Right cardiac atrium (tissue), 5 donors: ENCODE measurements at places on chromosomes 2 and 18. TPM values are rescaled to one million over a fixed set of nuclear protein-coding genes. Genes with fewer than 3 reads are reported as not detected.

The FOXD4L1 gene
- 0.18 TPM for total RNA-seq

The REG3G gene
- total RNA-seq: not detected

GRCh38 chr2:6923319-6923718 lies 6.1 kb downstream of the RNF144A start:
- DNase-seq: no peak

GRCh38 chr2:100242891-100243619 lies 79.2 kb downstream of the LONRF2 start:
- peak; percentile 70 for DNase-seq

DNA sequence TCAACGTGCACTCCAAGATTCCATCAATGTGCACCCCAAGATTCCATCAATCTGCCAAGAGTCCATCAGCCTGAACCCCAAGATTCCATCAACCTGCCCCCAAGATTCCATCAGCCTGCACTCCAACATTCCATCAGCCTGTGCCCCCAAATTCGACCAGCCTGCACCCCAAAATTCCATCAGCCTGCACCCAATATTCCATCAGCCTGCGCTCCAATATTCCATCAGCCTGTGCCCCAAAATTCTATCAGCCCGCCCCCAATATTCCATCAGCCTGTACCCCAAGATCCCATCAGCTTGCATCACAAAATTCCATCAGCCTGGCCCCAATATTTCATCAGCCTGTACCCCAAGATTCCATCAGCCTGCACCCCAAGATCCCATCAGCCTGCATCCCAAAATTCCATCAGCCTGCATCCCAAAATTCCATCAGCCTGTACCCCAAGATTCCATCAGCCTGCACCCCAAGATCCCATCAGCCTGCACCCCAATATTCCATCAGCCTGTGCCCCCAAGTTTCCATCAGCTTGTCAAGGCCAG lies 92.1 kb upstream of the PXDN start:
- no peak for DNase-seq

GRCh38 chr2:6970551-6970950 lies 53.3 kb downstream of the RNF144A start:
- no peak for DNase-seq

- no peak for DNase-seq
Measured at GRCh38 chr18:54720620-54721019, 107.7 kb upstream of the RAB27B start.

GRCh38 chr18:6170604-6171003 lies 244.1 kb downstream of the L3MBTL4 start:
- no peak for DNase-seq

DNA sequence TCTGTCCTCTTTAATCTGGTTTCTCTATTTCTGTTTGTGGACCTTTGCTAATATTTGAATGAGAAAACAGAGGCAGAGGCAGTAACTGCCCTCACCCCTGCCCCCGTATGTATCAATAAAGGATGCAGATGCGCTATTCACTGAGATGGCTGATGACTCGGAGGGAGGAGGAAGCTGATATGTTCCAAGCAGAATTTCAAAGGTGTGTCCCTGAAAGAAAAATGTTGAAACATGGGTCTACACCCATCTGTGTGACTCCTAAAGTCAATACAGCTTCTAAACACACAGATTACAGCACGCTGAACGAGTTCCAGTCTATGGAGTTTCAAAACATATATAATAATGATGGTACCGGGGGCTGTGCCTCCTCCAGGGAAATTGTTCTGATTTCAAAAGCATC lies 38.8 kb downstream of the EPHA4 start:
- DNase-seq: no peak

DNA sequence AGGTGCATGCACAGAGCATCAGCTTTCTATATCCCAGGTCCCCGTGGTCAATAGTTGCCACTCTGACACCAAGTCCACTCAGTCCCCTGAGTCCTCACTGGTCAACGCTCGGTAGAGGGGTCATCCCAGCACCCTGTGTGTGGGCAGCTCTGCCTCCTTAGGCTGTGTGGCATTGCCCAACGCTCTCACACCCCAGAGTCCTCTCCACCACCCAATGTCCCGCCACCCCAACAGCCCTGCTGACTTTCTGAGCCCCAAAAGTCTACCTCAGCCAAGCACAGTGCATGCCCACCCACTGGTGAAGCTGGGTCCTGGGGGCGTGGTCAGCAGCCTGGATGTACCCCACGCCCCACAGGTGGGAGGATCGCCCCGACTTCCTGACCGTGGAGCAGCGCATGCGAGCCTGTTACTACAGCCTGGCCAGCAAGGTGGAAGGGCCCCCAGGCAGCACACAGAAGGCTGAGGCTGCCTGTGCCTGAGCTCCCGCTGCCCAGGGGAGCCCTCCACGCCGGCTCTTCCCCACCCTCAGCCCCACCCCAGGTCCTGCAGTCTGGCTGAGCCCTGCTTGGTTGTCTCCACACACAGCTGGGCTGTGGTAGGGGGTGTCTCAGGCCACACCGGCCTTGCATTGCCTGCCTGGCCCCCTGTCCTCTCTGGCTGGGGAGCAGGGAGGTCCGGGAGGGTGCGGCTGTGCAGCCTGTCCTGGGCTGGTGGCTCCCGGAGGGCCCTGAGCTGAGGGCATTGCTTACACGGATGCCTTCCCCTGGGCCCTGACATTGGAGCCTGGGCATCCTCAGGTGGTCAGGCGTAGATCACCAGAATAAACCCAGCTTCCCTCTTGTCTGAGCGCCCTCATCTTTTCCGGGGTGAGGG lies 25.9 kb downstream of the ZAP70 start:
- no peak for DNase-seq

DNA sequence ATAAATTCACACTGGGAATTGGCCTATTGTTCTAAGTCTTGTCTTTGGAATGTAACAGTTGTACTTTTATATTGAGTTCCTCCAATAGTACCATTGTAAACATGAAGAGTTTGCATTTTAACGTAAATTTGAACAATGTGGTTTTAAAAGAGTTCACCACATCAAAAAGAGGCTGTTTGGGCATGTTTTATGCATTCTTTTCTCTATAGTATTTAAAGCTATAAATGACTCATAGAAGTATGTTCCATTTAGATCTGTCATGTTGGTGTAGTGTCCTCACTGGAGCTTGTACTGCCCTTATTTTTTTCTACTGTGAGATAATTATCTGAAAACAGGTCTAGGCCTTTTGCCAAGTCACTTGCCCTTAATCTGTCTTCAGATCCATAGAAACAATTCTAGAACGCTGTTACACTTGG lies 141.9 kb downstream of the RHBDD1 start:
- DNase-seq: no peak

- DNase-seq: peak; percentile 31
Measured at GRCh38 chr2:22499082-22499839, 885.7 kb upstream of the KLHL29 start.

DNA sequence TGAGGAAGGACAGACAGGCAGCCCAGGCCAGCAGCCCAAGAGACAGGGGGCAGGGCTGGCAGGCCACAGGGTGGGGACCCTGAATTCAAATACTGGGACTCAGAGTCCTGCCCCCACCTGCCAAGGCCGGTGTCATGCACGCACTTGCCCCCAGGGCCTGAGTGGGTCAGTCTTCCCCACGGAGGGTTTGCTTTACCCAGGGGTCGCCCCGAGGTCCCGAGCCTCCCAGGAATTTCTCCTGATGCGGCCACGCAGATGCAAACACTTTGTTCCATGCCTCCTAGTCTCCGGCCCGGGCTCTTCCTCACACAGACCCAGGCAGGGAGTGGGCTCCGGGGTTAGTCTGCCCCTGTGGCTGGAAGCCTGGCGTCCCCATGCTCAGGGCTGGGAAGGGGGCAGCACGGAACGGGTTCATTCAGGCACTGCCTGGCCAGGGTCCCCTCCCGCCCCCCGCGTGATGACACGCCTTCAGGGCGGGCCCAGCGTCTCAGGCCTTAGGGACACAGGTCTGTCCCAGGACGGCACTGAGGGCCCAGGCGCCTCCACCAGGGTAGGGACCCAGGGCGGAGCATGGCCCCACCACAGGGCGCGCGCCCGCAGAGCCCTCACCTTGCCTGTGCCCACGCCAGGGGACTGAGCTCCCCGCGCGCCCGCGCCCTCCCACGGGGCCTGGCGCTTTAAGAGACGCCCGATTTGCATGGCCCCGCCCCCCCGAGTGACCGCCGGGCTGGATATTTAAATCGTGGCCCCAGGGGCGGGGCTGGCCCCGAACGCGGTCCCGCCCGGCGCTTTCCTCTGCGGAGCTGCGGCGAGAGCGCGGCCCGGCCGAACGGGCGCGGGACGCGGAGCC lies at the start of gene SNED1:
Gene SNED1, plus strand, starts transcription at position 763 of the 850 bp plus-strand sequence. CDS start 220 bp downstream, outside the sequence.
- peak; percentile 93 for DNase-seq

DNA sequence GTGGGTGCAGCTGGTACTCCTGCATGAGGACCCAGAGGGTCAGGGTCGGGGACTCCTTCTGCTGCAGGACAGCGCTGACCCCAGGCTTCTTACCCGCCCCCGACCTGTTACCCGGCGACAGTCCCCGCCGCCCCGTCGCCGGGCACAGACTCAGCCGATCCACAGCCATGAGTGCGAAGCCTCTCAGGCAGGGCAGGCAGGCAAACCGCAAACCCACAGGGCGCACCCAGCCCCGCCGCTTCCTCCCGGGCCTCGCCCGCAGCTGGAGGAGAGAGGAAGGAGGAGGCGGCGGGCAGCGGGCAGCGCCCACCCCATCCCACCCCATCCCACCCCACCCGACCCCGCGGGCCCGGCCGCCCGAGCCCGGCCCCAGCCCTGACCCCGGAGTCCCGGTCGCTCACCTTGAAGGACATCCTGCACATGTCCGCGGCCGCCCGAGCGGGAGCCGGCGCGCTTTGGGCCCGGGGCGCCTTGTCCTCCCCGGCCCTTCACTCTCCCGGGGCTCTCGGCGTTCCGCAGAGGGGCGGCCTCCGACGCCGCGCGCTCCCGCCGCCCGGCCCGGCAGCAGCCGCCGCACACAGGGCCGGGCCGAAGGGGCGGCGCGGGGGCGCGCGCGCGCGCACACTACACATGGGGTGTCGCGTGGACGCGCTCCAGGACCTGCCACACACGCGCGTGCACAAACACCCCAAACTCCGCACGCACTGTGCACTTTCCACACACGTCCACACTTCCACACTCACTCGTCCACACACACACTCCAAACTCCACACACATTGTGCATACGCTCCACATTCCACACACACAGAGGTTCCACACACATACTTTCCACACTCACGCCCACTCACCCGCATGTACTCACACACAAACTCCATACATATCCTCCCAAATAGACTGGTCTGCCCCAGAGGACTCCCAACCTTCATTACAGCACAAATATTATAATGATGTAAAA lies at the start of gene ANKRD29:
Gene ANKRD29, minus strand, starts transcription at position 603 of the 955 bp plus-strand sequence. Its CDS starts 181 bp downstream, at position 422.
- peak; percentile 51 for DNase-seq

DNA sequence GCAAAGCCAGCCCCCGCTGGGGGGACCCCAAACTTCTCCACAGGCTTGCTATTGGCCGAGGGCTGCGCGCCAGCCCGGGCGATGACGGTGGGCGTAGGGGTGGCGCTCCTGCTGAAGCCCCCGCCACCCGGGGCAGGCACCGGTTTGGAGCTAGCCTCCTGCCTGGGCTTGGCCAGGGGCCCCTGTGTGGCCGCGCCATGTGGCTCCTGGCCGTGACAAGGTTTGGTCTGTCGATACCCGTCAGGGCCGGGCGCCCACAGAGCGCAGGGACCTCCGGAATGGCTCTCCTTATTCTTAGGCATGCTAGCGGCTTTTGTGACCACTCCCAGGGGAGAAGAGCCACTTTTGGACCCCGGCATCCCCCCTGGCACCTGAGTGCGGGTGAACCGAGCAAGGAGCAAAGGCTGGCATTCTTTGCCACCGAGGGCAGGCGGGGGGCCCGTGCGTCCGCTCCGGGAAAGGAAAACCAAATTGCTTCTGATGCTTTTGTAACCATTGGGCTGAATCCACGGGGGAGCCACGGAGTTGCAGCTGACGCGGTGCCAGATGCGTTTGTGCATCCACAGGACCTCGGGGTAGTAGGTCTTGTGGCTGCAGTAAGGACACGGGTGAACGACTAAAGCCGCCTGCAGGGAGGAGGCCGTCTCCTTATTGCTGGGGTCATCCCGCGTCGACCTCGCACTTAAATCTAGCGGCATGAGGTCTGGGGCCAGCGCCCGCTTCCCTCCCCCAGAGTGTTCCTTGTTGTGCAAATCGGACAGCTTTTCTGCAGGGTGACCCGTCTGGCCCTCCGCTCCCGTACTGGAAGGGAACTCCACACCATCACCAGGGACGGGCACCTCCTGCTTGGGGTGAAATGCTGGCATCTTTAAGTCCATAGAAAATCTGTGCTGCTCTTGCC lies 115.6 kb downstream of the ZNF516 start:
- DNase-seq: no peak

DNA sequence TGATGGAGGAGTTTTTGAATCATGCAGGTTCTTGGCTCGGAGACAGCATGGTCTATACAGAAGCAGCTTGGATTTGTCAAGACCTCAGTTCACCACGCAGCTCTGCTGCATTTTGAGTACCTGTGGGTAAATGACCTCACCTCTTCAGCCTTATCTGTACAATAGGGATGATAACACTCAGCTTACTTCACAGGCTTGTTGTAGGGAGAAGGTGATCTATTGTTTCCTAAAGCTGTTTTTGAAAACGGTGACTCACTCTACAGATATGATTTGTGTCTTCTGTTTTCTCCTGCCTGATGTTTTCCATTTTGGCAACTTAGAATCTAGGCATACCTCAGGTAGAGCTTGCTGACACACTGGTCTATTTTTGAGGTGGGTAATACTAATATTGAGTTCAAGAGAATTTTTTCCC lies 80.3 kb downstream of the FMNL2 start:
- no peak for DNase-seq

DNA sequence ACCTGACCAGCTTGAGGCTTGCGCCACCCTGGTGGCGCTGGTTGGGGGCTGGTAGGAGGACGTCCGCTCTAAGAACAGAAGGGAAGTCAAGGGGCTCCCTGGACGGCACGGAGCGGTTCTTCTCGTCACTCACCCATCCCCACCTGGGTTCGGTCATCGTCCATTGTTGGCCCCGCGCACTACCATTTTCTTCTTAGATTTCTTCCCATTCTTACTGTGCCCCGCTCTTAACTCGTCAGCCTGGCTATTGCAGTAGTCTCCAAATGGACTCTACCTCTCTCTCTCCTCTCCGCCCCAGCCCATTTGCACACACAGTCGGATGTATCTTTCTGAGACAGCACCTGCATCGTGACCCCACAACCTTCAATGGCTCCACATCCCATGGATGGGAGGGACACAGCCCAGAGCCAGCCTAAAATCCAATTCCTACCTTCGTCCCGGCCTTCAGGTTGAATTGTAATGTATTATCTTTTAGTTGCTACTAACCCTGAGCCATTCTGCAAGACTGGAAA lies 814 bp upstream of the RAB1A start:
- no peak for DNase-seq

DNA sequence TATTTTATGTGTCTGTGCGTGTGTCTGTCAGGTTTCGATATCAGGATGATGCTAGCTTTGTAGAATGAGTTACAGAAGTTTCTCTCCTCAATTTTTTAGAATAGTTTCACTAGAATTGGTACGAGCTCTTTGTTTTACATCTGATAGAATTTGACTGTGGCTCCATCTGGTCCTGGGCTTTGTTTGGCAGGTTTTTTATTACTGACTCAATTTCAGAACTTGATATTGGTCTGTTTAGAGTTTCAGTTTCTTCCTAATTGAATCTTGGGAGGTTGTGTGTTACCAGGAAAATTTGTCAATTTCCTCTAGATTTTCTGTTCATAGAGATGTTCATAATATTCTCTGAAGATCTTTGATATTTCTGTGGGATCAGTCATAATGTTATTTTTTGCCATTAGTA lies 289.4 kb upstream of the COL3A1 start:
- DNase-seq: no peak

DNA sequence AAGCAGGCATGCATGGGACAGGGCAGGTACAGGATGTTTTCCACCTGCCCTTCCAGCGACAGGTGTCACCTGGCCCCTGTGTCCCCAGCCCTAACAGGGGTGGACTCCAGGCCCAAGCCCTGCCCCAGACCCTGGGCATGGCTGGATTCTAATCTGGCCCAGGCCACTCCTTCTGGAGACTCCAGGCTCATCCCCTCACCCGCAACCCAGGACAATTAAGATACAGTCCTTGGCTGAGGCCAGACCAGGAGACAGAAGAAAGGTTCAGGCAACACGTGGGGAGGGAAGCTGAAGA lies 9.5 kb downstream of the BIN1 start:
- DNase-seq: no peak
